ENCODE measurements at places on chromosomes 4 and X.

DNA sequence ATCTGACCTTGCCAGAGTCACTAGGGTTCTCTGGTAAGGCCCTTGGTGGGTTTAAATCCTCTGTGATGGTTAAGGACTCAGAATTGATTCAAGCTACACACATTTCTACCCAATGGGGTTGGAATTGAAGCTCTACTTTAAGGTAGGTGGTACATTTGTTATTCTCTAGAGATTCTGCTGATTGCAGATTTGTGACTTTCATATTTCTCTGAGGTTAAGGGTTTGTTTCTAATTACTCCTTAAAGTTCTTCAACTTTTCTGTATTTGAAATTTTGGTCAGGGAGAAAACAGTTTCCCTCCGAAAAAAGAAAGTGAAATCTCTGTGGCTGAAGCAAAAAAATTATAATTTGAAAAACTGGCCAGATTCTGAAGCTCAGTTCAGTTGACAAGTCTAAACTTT lies 25.8 kb upstream of the USP46 start:
- DNase-seq: no peak

DNA sequence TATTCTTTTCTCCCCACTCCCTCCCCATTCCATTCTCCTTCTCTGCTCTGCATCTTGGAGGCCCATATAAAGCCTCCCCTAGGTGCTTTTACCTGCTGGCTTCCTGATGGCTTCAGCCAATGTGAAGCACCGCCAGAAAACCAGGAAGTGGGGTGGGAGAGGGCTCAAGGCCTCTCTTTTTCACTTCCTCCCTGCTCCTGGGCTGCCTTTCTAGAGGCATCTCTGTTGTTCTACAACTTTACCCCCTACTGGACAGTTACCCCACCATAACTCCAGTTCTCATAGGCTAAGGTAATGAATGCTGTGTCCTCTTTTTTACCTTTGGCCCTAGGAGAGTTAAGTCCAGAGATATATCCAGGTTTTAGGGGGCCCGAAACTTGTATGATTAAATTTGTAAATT lies 62.4 kb upstream of the PPARGC1A start:
- no peak for DNase-seq

GRCh38 chr4:93828332-93828994 lies at the start of gene ATOH1:
TSS of gene ATOH1 (plus strand) at chr4:93828753. CDS start at chr4:93828927, 174 bp downstream.
- DNase-seq: no peak

GRCh38 chr4:47668810-47669408 lies 169.0 kb downstream of the CORIN start:
- peak; percentile 83 for DNase-seq

DNA sequence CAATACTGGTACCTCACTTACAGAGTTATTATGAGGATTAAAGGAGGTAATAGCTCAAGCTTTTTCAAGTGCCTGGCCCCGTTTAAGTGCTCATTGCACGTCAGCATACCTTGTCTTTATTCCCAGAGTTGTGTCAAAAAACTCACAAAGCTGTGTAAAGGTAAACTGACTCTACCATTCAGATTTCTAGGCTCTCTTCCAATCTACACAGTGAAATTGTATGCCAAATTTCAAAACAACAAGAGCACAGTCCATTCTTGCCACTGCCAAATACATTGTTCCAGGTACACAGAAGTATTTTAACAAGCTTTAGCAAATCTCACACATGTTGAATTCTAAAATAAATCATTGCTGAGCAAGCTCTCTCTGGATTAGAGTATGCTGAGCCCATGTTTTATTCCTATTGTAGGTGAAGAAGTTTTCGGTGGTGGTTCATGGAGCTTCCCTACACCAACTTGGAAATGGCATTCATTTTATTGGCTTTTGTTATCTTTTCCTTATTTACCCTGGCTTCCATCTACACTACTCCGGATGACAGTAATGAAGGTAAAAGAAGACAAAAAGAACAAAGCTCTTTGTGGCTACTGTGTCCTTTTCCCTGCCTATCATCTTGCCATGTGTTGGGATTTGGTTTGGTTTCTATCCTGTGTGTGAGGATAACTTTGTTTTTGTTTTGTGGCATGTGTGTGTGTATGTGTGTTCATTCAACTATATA lies 16.2 kb downstream of the SMIM31 start:
- no peak for DNase-seq

GRCh38 chrX:11349020-11349419 lies 55.8 kb downstream of the AMELX start:
- DNase-seq: no peak

DNA sequence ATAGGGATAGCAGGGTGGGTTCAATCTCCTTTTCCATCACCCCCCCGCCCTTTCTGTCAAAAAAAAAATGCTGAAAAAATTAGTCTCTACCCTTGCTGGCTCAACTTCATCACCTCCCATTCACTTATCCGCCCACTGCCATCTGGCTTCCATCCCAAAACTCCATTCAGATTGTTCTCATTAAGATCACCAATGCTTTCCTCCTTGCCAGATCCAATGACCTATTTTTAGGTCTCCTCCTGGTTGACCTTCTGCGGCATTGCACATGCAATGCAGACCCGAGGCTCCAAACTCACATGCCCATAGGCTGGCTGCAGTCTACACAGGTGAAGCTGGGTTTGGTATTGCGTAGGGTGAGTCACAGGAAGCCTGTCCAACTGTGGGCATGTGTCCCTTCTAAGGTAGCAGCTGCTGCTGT lies 21.1 kb upstream of the STIM2 start:
- DNase-seq: no peak

GRCh38 chr4:159015841-159016240 lies 87.0 kb upstream of the RAPGEF2 start:
- DNase-seq: no peak

DNA sequence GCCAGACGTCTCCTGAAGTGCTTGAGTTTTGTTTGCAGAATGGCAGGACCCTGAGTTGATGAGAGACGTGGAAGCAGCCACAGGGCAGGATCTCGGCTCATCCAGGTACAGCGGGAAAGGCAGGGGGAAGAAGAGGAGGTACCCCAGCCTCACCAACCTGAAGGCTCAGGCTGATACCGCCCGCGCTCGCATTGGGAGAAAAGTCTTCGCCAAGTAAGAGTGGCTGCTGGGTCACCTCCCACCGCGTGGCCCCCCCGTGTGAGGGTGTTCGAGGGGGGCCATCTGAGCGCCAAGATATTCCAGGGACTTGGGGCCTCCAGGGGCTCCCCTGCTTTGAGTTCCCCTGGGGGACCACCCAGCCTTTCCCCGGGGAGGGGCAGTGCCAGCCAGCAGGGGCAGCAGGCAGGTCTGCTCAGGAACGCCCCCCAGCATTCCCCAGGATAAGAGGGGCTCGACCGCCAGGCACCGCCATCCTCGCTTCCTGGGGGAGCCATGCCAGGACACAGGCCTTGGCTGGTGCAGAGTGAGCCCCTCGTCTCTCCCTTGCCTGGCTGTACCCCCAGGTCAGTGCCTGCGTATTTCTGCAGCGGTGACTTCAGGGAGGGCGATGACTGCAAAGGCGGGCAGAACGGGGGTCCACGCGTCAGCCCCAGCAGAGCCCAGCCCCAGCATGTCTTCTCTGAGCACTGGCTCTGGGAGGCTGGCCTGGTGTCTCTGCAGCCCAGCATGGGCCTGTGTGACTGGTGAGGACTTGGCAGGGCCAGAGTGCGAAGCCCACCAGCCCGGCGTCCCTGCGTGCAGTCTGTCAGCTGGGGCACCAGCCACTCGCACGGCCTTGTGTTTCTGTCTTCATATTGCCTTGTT lies 22.3 kb downstream of the NKX1-1 start:
- no peak for DNase-seq

- DNase-seq: no peak
These were observed 280.0 kb upstream of the RASGEF1B start for GRCh38 chr4:81751531-81752289.

- DNase-seq: no peak
These were observed 4.9 kb downstream of the SLC9A7 start for GRCh38 chrX:46754036-46754435.

DNA sequence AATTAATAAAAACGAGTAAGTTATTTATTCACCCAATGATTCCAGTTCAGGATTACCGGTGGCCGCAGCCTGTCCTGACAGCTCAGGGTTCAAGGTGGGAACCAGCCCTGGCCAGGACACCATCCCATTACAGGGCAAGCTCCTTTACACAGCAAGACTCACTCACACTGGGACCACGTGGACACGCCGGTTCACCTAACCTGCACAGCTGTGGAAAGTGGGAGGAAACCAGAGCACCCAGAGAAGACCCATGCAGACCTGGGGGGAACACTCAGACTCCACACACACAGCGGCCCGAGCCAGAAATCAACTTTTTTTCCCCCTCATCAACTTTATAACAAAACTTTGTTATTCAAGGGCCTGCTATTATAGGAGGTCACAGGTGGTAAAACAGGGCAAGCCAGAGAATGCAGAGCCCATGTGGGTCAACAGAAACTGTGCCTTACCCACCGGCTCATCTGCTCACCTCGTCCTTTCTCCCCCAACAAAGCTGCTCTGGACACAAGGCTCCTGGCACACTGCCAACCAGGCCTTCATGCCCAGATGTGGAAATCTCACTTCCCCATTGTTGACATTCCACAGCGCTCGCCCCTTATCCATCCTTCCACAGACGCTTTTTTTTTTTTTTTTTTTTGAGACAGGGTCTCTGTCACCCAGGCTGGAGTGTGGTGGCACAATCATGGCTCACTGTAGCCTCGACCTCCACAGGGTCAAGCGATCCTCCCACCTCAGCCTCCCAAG lies 8.0 kb upstream of the ODAPH start:
- no peak for DNase-seq

DNA sequence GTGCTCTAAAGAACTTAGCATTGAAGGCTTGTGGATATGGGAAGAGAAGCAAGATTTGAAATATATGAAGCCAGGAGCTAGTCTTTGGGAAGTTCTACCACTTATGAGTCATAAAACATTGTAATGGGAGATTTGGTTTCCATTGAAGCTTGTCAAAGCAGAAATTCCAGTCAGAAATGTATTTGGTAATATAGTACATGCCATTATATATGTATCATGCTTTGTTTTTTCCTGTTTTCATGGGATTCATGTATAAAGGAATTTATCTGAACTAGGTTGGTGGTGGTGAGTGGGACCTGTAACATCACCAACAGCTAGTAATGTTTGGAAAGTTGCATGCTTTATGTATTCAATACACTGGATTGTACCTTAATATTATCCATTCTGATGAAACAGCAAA lies 14.6 kb upstream of the DCAF8L2 start:
- DNase-seq: no peak

DNA sequence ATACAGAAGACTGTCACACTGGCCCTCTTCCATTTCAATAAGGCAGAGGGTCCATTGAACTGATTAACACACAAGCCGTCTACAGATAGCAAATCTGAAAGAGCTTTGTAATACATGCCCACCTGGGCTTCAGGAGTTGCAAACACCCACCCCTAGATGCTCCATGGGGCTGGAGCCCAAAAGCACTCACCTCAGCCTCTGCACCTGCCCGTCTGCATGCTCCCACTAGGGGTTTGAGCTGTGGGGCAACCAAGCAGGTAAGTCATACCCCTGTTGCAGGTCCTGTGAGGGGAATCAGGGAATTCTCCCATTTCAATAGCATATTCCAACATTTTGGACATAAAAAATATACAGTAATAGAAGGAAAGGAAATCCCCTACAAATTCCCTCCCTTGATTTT lies 243.0 kb upstream of the KCNIP4 start:
- no peak for DNase-seq

GRCh38 chr4:78291277-78291676 lies 234.2 kb downstream of the FRAS1 start:
- no peak for DNase-seq

GRCh38 chrX:8684201-8684965 lies 47.6 kb downstream of the ANOS1 start:
- DNase-seq: peak; percentile 50

DNA sequence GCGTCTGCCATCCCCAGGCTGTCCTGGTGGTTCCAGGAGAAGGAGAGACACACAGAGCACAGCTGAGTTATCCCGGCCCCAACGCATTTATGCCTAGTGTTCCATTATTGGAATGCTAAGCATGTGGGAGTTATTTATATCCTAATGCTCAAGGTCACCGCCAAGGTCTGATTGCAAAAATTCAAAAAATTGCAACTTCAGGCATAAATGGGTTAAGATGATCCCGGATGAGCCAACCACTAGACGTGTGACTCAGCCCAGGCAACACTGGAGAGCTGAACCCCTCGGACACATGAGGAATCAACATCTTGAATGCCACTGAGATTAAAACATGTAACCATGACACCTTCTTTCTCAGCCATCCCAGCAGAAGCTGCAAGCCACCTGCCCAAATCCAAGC lies 3.8 kb upstream of the ZCCHC4 start:
- DNase-seq: peak; percentile 20

DNA sequence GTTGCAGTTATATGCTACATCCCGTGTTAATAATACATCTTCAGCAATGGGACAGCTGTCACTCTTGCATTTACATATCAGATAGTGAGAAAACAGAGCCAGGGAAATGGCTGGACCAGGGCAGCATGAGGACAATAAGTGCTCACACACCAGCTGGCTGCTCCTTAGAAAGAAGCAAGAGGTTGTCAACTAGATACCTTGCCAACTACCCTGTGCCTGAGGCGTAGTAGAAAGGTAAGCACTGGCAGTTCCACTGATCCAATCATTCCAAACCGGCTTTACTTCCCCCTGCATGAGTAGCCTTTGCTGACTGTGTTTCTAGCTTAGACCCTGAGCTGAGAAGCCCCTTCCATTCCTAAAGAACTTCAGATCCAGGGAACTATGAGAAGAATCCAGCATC lies 52.2 kb upstream of the FGF13 start:
- DNase-seq: no peak

- peak; percentile 65 for DNase-seq
These were observed at the start of gene RAB33A for GRCh38 chrX:130171446-130172126. TSS of gene RAB33A (plus strand) at chrX:130171962. CDS start at chrX:130172063, 101 bp downstream.

DNA sequence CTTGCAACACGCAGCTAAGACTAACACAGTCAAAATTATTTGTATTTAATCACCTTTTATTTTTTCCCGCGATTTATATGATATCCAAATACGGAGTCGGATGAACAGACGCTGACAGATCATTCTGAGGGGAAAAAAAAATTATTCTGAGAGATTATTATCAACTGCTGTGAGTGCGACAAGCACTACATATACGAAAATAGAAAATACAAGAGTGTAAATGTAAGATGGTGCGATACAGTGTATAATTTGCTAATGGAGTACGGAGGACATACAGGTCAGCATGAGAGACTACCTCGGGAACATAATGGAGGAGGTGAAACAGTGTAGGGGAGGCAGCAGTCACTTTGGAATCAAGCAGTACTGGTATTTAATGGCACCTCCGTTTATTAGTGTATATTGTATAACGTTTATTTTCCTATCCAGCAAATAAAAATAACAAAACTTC lies 2.8 kb upstream of the LIN54 start:
- peak; percentile 46 for DNase-seq

GRCh38 chr4:38129460-38130227 lies 169.4 kb downstream of the PTTG2 start:
- DNase-seq: no peak

DNA sequence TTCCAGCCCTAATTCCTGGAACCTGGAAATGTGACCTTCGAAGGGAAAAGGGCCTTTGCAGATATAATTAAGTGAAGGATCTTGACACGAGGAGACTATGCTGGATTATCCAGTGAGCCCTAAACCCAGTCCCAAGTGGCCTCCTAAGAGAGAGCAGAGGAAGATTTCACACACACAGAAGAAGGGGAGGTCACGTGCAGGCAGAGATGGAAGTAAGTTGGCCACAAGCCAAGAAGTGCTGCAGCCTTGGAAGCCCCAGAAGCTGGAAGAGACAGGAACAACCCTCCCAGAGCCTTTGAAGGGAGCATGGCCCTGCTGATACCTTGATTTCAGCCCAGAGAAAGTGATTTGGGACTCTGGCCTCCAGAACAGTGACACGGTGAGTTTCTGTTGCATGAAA lies 51.9 kb downstream of the EVC2 start:
- DNase-seq: no peak

- no peak for DNase-seq
These were observed 188.4 kb downstream of the SHROOM3 start for GRCh38 chr4:76623217-76624045.
